Retina (tissue), 1 donor: ENCODE measurements at places on chromosomes 13 and 19.

DNA sequence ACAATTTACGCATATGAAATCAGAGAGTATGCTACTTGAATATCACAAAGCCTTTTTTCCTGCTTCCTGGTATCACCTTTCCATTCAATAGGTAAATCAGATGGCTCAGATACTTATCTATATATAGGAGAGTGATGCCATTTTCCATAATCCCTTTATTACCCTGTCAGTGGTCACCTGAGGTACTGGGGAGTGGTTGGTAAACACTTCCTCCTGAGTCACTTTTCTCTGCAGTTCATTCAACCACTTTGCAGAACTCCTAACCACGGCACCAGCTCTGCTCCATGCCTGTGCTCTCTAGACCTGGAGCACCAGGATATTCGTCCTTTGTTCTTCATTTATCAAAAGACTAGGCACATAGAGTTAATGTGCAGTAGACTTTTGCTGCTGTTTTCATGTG is 748.5 kb upstream of the KLHL1 start:
- DNase-seq = no peak

DNA sequence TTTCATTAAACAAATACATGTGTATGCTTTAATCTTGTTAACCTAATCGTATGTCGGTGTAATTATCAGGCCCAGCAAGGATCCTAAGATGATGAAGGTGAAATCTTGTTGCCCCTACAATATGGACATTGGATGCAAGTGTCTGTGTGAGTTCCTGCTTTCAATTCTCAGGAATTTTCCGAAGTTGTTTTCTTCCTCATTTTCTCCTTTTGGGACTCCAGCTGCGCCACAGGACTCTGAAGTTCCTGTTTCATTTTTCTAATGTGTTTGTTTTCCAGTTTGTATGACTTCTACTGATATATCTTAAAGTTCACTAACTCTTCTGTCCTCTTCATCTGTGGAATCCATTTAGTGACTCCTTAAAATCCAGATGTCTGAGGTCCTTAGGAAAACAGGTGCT is 11.9 kb upstream of the OR7D2 start:
- DNase-seq = no peak

- no peak for DNase-seq
Measured at GRCh38 chr19:1086613-1087012, 8.6 kb downstream of the POLR2E start.

GRCh38 chr19:47464675-47465419 is 6.8 kb downstream of the SLC8A2 start:
- no peak for DNase-seq

DNA sequence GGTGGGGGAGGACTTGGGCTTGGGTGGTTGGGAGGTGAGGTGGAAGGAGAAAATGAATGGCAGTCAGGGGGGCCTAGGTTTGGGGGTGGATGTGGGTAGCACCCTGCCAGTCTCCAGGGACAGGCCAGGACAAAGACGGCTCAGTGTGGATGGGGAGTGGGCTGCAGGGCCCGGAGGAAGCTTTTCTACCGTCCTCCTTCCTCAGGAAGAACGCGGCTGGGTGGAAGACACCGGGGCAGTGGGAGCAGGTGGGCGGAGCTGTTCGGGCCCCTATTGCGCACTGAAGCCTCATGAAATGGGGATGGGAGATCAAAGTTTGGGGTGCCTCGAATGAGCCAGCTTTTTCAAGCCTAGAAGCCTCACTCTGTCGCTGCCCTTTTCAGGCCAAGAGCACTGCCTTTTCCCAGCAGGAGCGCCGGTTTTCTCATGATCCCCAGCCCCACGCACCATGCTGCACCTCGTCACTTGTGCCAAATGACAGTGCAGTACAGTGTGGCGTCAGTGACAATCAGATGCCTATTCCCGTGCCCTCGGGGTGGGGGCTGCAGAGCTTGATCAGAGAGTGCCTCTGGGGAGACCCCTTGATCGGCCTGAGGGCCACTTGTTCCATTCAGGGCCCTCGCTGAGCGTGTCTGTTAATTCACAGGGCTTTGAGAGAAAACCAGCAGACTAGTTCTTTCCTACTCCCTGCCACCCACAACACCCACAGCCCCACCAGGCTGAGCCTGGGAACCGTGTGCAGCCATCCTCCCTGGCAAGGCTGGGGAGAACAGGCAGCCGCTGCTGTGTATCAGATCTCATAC is 1.5 kb downstream of the CALM3 start:
- DNase-seq = peak; percentile 53

- DNase-seq = no peak
Measured at GRCh38 chr13:113774177-113775107, 15.4 kb downstream of the TMEM255B start.

GRCh38 chr13:31947506-31947905 is 84.1 kb upstream of the FRY start:
- DNase-seq = no peak

- DNase-seq = no peak
Measured at GRCh38 chr13:44412346-44412935, 38.8 kb downstream of the SERP2 start.

GRCh38 chr19:58354478-58355030 is 1.3 kb upstream of the A1BG start:
- no peak for DNase-seq

DNA sequence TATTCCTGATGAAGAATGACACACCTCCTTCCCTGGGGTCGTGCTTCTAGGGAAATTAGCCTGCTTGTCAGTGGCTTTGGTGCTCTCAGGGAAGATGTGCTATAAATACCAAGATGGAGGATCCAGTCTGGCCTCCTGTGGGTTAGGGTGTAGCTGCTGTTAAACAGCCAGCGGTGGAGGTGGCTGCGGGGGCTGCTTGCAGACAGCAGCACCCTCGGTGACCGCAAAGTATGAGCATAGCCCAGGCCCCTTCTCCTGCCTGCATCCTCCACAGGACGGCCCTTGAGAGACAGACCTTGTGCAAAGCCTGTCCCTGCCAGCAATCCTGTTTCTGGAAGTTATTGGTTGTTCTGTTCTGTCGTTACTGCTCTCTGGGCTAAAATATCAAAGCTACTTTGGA is 11.4 kb downstream of the VSTM2B start:
- DNase-seq = no peak

GRCh38 chr19:277131-277530 is 14.1 kb downstream of the PLPP2 start:
- DNase-seq = no peak

DNA sequence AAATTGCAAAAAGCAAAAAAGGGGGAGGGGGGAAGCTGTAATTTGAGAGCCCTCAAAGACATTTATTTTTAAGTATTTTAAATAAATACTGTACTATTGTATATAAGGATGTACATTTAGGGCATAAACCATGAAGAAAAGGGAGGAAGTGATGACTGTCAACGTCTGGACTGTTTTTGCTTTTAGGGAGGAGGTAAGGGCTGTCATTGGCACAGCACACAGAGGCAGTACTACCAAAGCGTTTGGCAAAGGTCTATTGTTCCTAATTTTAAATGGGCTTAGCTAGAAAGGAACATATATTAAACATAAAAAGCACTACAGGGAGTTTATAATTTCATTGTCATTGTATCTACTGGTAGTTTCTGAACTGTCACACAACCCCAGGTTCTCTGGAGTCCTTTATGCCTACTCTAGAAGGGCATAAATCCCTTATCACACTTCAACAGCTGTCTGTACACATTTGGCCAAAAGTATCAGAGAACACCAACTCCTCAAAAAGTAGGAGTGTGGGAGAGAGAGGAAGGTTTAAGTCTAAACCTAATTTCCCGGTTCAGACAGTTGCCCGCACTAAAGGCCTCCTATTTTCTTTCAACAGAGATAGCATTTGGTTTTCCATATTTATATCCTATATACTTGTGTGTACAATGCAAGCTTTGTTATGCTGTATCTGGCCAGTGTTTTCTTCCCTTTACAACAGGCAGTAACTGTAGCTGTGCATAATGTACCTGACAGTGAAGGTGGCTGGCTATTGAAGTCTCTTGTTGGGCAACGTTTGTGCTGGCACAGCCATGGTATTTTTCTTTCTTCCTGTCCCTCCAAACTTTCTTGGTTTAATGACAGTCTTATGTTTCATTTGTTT is 406.2 kb downstream of the KLF5 start:
- DNase-seq = no peak

DNA sequence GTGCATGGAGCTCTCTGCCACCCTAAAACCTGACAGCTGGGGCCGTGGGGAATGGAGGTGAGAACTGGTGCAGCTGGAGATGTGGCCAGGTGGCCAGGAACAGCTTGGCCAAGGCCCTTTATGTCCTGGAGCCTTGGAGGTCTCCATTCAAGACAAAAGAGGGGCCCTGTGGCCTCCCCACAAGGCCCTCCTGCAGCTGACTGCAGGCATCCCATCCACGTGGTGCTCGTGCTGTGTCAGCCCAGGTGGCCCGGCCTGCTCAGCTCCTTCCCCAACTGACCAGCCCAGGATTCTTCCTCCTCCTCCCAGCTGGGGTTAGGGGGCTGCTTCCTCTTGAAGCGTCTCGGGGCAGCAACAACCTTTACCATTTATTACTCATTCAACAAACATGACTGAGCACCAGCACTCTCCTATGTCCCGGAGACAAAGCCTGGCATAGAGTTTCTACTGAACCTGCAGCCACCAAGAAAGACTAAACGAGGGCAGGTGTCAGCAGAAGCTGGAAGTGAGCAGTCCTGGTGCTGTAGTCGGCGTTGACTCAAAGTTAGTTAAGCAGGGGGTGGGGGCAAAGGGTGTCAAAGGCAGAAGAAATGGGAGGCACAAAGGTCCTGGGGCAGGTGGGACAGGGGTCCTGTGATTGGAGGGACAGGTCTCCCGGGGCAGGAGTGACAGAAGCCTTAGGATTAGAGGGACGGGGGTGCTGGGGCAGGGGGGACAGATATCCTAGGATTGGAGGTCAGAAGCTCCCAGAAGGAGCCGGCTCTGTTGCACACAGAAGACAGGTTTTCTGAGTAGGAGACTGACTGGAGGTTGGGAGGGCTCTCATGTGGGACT is 23.3 kb upstream of the C13orf46 start:
- DNase-seq = no peak

DNA sequence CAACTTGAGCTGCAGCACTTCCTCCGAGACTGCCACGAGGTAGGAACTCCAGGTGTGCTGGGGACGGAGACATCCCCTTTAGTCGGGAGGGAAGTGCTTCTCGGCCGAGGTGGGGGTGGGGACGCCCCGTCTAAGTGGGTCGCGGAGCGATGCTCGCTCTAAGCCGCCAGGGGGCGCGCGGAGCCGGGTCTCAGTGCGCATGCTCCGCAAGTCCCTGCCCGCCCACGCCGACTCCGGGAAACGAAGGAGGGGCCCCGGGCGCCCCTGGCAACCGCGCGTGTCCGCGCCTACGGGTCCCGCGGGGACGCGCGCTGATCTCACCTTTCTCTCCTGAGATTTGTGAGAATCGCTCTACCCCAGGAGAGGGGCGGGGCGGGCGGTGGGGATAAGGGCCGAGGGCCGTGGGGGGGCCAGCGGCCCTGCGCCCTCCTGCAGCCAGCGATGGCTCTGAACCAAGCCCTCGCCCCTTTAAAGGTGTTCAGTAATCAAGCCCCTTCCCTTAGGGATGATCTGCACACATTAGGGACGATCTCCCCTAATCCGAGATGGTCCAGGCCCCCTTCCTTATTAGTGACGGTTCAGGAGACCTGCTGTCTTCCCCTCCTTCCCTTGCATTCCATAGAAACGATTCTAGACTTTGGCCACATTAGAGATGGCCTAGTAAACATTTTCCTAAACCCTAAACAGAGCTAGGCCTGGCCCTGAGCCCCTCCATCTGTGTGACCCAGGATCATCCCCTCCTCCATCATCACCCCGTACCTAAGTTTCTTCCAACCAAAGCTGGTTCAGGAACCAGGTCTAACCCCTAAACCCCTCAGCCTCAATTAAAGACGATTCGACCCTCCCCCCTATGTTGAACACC is 47.3 kb upstream of the SHKBP1 start:
- DNase-seq = peak; percentile 93

DNA sequence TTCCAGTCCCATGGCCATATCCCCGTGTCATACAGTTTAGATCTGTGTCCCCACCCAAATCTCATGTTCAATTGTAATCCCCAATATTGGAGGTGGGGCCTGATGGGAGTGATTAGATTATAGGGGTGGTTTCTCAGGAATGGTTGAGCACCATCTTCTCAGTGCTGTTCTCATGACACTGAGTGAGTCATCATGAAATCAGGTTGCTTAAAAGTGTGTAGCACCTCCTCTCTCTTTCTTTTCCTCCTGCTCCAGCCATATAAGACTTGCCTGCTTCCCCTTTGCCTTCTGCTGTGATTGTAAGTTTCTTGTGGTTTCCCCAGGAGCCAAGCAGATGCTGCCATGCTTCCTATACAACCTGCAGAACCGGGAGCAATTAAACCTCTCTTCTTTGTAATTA is 197.8 kb downstream of the NALCN start:
- no peak for DNase-seq

DNA sequence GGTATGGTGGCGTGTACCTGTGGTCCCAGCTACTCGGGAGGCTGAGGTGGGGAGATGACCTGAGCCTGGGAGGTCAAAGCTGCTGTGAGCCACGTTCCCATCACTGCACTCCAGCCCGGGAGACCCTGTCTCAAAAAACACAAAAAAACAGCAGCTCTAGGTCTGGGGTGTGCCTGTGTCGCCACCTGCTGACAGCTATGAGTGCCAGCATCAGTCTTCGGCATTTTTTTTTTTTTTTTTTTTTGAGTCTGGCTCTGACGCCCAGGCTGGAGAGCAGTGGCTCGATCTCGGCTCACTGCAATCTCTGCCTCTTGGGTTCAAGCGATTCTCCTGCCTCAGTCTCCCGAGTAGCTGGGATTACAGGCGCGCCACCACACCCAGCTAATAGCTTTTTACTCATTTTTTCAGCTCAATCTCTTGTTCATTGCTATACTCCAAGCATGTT is 10.1 kb downstream of the AP2S1 start:
- DNase-seq = peak; percentile 86

DNA sequence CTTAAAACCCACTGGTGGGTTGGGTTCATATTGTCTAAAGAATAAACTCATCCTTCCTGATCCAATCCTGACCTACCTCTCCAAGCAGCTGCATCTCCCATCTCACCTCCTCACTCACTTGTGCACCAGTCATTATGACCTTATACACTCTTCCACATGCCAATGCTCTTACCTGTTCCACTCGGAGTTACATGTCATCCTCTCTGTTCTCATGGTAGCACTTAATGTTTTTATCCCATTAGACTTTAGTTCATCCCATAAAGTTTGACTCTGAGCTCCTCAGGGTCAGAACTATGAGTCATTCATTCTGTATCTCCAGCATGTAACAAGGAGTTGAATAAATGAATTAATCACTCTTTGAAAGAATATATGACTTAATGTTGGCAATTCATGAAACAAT is 330.2 kb downstream of the KLF12 start:
- DNase-seq = no peak
